Activated CD8-positive, alpha-beta memory T cell treated with anti-CD3 and anti-CD28 coated beads, Interleukin-2, amount 10 ng/mL, durations not matched to agents 7 days and 5 days (primary cell): ENCODE measurements at places on chromosomes 12 and 14.
A peak's percentile ranks its signal among the peaks of the same experiment; 100 is the strongest.

GRCh38 chr14:104588066-104588857 lies 8.7 kb downstream of the C14orf180 start:
- no peak for DNase-seq

- DNase-seq: no peak
Observed at GRCh38 chr12:120539303-120539702, 5.1 kb downstream of the RNF10 start.

DNA sequence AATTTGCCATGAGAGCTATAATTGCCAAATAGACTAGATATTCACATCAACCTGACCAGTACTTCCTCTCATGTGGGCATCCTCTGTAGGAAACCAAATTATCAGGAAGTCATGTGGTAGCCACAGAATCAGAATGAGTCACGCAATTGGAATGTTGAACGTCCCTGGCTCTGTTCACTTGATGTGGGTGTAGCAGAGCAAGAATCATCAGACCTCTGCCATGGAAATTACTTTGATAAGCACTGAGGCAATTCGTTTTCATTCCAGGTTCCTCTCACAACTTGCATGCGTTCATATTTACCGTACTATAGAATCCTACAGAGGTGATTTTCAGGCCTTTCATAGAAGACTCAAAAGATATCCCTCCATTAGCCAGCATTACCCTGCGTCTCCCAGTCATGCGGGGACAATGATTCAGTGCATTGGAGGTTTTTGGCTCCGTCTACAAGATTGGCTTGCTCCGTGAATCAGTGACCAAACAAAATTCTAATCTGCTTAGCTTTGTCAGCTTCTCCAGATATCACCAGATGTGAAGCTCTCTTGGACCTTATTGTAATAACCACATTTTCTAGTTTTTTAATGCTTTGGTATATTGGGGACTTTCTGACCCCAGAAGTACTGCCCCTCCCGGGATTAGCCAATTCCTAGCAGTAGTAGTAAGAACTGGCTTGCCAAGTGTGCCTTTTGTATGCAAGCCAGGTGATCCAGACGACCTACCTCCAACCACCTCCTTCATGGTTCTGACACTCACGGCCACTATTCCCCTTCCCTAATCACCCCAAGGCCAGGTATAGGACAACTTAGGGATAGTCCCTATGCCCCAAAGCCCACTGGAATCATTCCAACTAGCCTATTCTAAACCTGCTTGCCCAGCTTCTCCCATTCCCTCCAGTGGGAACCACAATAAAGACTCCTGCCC lies 133.4 kb downstream of the KICS2 start:
- DNase-seq: no peak

DNA sequence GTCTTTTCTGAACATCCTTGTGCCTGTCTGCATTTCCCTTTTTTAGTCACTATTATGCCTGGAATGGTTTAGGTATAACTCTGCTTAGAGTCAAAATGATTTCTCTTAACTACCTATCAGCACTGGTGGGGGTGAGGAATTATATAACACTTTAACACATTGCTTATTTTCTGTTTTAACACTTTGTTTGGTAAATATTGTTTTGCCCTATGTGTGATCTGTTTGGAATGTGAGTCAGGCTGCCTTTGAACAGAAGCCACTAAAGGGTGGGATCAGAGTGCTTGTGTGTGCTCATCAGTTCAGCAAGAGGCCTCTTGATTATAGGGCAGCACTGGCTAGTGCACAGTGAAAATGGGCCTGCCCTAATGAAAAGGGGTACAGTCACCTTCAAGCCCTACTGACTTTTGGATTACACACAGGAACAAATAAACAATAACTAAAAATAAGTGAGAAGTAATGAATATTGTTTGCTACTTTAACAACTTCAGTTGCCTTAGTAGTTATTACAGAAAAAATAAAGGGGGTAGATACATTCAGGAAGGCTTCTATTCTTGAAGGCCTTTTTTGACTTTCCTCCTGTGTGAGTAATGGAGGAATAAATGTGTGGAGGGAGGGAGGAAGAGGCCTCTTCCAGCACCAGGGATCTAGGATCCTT lies 23.2 kb downstream of the NGDN start:
- DNase-seq: no peak

DNA sequence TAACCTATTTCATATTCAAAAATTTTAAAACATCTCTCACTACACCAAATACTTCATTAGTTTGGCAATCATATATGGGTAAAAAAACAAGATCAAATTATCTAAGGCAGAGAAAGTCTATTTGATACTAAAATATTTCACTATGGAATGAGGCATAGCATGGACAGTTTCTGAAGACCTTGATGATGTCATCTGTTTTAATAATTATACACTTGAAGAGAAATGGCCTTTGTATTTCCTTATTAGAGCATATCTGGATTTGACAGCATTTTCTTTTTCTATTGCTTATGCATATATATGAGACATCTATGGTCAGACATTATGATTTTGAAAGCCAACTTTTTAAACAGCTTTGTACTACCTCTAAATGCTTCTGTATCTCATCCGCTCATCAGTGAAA lies 88.6 kb downstream of the DDHD1 start:
- no peak for DNase-seq

GRCh38 chr12:132146098-132146497 lies 1.8 kb downstream of the NOC4L start:
- DNase-seq: no peak

DNA sequence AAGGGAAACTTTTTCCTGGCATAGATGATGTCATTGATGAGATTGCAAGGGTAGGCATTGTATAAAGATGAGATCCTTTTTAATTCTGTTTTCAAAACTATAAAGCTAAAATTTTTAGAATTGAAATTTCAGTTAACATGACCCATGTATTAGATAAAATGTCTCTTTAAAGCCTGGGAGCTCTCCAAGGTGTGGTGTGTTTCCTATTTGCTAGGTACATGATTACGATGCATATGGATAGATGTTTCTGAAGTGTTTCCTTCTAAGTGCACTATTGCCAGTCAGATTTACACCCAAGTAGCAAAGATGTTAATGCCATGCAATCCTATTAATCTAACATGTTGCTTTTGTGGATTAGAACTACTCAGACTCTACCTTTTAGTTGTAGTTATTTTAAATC lies 834.7 kb downstream of the DIO2 start:
- no peak for DNase-seq

- peak; percentile 76 for DNase-seq
Observed at GRCh38 chr12:10305411-10305810, 2.3 kb upstream of the KLRD1 start.

- no peak for DNase-seq
Observed at GRCh38 chr14:28707814-28708213, 58.8 kb upstream of the FOXG1 start.

GRCh38 chr12:78562368-78563205 lies 302.0 kb upstream of the SYT1 start:
- DNase-seq: no peak

DNA sequence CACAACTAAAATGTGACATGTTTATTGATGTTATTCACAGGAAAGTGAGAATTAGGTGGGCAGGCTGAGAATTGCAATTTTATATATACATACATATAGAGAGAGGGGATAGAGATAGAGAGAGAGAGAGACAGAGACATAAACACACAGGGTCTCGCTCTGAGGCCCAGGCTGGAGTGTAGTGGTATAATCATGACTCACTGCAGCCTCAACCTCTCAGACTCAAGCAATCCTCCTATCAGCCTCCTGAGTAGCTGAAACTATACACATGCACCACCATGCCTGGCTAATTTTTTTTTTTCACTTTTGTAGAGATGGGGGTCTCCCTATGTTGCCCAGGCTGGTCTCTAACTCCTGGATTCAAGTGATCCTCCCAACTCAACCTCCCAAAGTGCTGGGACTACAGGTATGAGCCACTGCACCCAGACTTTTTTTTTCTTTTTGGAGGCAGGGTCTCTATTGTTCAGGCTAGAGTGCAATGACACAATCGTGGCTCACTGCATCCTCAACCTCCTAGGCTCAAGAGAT lies 49.1 kb downstream of the R3HDM2 start:
- DNase-seq: no peak

DNA sequence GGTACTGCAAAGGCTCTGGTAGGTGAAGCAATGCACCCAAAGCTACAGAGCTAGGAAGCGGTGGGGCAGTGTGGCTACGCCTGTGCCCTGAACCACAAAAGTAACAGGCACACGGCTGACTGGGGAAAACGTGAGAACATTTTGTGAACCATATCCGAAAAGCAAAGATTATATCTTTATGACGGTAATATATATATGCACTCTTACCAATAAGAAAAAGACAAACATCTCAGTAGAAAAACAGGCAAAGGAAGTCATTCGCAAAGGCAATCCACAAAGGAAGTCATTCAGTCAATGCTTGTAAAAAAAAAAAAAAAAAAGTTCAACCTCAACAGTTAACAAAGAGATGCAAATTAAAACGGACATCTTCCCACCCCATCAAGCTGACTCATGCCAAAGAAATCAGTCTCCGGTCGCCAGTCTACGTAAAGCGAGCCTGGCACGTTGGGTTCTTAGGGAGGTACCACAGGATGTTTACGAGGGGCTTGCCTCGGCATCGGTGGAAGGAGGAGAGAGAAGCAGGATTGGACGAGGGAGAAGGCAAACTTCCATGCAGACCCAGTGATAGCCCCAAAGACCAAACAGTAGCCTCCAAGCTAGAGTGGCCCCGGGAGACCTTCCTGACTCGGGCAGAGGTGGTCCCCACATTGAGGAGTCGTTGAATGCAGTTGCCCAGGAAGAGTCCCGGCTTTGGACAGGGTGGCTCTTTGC lies 39.4 kb upstream of the PPP2R5C start:
- DNase-seq: peak; percentile 90

DNA sequence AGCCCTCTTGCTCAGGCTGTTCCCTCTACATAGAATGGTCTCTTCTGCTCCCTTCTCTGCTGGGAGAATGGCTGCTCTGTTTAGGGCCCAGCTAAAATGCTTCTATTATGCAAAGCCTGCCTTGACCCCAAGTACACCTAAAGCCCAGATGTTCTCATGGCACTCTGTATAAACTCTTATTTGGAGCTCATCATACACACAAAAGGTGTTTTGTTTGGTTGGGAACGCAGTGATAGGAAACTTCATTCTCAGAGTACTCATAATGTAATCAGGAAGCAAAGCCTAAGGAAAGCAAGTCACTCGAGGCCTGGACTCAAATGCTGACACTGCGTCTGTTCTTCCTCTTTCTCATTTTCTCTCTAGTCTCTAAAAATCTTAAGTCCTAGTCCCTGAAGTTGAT lies 38.2 kb upstream of the SYCP3 start:
- no peak for DNase-seq

- DNase-seq: no peak
Observed at GRCh38 chr12:62758216-62758615, 176.7 kb downstream of the PPM1H start.

GRCh38 chr12:120656008-120656407 lies 15.6 kb downstream of the CABP1 start:
- DNase-seq: no peak

DNA sequence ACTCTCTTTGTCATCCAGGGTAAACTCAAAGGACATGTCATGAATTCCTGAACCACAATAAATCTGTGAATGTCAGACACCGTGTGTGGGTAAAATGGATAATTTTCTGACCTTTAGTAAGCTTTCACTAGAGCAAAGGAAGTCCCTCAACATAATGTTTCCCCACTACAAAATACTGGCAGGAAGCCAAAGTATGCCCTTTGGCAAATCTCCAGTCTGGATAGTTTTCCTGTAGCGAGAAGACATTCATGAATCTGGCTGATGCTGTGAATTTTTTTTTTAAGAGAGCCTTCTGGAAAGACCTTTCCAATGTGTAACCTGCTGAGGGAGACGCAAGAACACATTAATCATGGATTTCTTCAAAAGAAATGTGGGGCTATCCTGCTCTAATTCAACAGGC lies 389.6 kb upstream of the DDHD1 start:
- no peak for DNase-seq

DNA sequence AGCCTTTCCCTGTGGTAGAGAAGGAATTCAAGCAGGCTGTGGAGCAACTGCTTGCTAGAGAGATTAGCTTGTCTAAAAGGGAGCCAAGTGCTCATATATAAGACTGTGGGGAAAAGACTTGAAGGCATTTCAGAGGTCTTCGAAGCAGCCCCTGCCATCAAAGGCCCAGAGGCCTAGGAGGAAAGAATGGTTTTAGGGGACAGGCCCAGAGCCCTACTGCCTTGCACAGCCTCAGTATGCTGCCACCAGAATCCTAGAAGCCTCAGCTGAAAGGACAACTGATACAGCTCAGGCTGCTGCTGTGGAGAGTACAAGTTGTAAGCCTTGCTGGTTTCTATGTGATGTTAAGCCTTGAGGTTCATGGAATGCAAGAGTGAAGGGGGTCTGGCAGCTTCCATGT lies 109.9 kb downstream of the DERA start:
- no peak for DNase-seq

DNA sequence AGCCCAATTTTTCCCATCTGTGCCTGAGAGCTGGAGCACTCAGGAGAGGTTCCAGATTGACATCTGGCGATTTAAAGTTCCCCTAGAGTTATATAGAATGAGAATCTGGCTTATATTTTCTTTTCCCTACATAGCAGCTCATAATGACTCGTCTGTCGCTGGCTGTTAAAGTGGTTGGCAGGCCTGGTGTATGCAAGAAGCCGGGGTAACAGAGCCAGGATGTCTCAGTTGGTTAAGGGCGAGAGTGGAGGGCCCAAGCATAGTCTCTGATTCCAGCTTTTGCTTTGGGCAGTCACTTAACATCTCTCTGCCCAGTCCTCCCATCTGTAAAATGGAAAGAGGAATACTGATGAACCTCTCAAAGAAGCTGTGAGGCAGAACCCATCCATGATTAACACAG lies 751.6 kb downstream of the NOVA1 start:
- no peak for DNase-seq

- peak; percentile 88 for DNase-seq
Observed at GRCh38 chr12:6961278-6961694, 9.2 kb downstream of the PHB2 start.

GRCh38 chr14:77303417-77304156 lies 17.1 kb downstream of the POMT2 start:
- DNase-seq: peak; percentile 78

DNA sequence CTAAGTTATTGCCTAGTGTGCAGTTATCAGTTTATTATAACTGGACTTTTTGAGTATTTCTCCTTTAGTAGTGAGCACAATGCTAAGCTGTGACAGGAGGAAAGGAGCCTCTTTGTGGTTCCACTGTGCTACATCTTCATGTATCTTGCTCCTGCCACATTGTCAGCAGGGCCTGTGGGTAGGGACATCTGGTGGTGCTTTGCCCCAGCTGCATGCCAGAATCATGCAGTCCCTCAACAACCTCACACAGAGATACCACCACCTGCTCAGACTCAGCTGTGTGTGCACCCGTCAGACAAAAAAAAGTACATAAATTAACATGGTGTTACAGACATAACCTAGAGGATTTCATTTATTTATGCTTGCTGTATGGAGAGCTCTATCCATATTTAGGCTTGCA lies 51.1 kb downstream of the MIS18BP1 start:
- DNase-seq: peak; percentile 53
